Left forelimb (tissue), 1 donor: ENCODE measurements at places on chromosomes 12 and 14.

DNA sequence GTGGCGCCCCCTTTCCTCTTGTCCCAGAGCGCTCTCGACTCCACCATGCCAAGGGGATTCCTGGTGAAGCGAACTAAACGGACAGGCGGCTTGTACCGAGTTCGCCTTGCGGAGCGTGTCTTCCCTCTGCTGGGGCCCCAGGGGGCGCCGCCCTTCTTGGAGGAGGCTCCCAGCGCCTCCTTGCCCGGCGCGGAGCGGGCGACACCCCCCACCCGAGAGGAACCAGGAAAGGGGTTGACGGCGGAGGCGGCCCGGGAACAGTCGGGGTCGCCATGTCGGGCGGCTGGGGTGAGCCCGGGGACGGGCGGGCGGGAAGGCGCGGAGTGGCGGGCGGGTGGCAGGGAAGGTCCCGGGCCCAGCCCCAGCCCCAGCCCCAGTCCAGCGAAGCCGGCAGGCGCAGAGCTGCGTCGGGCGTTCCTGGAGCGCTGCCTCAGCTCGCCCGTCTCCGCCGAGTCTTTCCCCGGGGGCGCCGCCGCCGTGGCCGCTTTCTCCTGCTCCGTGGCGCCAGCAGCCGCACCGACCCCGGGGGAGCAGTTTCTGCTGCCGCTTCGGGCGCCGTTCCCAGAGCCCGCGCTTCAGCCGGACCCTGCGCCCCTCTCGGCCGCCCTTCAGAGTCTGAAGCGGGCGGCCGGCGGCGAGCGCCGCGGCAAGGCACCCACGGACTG is 376 bp downstream of the INSM2 start:
- DNase-seq: peak; percentile 63

GRCh38 chr14:100670017-100670752 is 56.5 kb upstream of the DLK1 start:
- no peak for DNase-seq

- DNase-seq: peak; percentile 88
These were observed 42.8 kb upstream of the CORO1C start for GRCh38 chr12:108773798-108774788.

DNA sequence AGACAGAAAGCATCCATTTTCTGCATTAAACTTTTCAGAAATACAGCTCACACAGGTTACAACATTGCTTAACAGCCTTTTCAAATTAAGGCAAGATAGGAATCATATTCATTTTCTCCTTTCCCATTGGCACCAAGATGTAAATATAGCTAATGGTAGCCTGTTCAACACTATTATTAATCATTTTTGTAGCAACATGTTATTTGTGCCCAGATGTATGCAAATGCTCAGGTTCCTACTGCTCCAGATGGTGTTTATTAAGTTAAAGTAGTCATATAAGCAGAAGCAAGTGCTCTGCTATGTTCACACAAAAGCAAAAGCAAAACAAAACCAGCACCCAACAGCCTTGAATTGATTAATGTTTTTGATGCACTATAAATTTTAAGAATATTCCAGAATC is 1110.6 kb downstream of the SLC6A15 start:
- no peak for DNase-seq

- no peak for DNase-seq
These were observed 9.6 kb downstream of the PTPN6 start for GRCh38 chr12:6960593-6961277.

GRCh38 chr14:91891721-91892220 is 24.4 kb upstream of the TC2N start:
- DNase-seq: no peak

DNA sequence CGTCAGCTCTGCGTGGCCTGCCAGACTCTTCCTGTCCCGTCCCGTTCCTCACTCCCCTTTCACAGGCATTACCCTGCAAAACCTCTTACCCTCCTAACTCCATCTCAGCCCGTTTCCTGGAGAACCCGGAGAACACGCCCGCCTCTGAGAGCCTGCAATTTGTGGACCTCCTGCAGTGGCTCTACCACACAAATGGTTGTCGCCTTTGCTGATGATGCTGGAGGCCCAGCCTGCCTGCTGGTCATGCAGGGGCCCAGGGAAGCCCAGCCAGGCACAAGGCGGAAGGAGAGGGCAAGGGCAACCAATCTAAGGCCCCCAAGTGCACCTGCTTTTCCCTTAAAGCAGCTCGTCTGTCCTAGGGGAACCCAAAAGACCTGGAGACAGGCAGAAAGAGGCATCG is 22.5 kb downstream of the RFLNA start:
- DNase-seq: no peak

DNA sequence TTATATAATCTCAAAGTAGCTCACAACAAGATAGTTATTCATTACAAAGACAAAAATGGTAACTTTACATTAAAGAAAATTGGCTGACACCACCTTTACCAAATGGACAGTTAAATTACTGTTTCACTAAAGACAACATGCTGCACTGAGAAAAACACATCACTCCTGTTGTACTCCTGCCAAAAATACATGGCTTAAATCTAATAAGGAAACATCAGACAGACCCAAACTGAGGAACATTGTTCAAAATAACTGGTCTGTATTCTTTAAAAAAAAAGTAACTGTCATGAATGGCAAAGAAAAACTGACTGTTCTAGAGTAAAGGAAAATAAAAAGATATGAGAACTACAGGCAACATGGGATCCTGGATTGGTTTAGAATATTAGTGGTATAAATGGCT is 151.3 kb upstream of the DCN start:
- DNase-seq: no peak

GRCh38 chr14:65403231-65403630 is 9.3 kb upstream of the FUT8 start:
- DNase-seq: no peak

GRCh38 chr14:82647088-82647810 is 1113.6 kb upstream of the SEL1L start:
- no peak for DNase-seq

DNA sequence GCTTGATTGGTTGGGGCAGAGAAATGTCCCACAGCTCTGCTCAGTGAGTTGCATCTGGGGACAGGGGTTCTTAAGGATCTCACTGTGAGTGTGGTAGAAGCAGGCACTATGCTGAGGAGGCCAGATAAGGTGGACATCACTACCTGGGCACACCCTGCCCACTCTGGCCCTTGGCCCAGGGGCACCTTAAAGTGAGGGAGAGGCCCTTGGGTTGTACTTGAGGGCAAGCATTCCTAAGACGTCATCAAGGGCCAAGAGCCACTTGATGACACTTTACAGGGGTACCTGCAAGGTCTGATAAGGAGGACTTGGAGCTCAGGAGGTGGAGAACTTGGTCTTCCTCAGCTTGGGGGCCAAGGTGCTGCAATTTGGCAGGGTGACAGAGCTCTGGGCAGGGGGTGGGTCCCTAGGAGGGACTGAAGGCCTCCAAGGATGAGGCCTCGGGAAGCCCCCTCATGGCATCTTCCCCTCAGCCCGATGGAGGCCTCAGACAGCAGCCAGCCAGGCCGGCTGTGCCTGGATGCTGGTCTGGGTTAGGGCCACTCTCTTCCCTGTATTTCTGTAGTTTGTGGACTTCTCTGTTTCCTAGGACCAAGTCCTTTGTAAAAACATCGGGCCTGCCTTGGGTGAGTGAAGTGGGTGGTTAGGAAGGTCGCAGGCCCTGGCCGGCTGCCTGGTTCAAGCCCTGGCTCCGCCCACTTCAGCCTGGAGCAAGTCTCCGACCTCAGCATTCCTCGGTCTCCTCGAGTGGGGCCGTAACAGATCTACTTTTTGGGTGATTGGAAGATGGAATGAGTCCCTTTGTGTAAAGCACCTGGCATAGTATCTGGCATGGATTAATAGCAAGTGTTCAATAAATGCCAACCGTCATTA is 24.8 kb downstream of the GPR68 start:
- no peak for DNase-seq
